Activated naive CD8-positive, alpha-beta T cell treated with anti-CD3 and anti-CD28 coated beads, Interleukin-2, amount 10 ng/mL, durations not matched to agents 7 days and 5 days (primary cell): ENCODE measurements at places on chromosomes 7 and 10.

GRCh38 chr10:88253128-88253527 lies 330.0 kb downstream of the RNLS start:
- DNase-seq = no peak

DNA sequence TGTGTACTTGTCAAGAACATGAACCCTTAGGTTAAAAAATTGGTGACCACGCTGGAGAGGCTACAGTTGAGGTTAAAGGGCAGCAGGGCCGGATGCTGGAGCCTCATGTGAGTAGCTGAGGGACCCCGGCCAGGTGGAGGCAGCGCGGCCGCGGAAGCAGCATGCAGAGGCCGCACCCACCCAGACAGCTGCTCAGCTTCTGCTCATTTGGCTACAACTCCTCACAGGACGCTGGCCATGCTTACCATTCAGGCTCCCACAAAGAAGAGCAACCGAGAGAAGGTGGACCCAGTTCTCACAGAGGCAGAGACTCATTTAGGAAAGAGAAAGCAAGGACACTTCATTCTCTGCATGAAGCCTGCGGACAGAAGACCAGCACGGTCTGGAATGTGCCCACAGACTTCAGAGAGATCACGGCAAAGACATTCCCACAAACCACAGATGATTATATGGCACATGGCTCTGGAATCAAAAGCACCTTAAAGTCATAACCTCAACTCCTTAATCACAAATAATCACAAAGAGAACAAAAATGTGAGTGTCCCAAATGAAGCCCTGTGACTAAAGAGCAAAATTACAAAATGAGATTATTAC lies 94.4 kb downstream of the VOPP1 start:
- DNase-seq = no peak

DNA sequence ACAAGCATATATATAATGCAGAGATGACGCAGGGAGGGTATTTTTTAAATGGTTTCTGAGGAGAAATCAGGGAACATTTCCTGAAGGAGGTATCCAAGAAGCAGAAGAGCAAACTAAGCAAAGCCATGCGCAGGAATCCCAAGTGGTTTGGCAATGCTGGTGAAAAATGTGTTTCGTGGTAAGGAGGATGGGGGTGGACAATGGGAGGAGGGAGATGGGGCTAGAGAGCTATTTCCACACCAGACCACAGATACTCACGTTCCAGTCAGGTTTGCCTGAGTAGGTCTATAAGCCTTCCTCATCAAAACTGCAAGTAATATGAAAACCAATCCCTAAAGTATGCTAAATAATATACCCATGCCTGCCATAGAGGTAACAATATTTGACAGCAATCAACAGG lies 223.7 kb upstream of the MKLN1 start:
- no peak for DNase-seq

- DNase-seq = peak; percentile 66
These were observed 10.6 kb downstream of the LRIT2 start for GRCh38 chr10:84214612-84215235.

DNA sequence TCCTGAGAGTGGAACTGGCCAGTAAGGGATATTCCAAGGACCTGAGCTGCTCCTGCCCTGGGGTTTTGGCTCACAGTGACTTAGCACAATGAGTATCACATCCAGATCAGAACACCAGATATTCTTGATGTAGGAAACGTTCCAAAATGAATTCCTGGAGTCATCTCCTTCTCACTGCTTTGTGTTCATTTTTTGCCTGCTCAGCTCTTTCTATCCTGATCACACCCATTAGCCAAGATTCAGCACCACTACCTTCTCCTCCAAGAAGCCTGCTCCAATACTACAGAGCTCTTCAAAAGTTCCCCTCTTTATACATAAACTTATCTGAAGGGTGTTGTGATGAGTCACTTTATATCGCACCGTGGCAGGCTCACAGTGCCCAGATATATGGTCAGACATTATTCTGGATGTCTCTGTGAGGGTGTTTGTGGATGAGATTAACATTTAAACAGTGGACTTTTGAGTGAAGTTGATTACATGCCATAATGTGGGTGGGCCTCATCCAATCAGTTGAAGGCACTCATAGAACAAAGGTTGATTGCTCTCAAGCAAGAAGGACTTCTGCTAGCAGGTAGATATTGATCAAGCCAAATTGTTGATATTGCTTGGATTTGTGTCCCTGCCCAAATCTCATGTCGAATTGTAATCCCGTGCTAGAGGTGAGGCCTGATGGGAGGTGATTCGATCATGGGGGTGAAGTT lies 1155.2 kb upstream of the AUTS2 start:
- DNase-seq = no peak

DNA sequence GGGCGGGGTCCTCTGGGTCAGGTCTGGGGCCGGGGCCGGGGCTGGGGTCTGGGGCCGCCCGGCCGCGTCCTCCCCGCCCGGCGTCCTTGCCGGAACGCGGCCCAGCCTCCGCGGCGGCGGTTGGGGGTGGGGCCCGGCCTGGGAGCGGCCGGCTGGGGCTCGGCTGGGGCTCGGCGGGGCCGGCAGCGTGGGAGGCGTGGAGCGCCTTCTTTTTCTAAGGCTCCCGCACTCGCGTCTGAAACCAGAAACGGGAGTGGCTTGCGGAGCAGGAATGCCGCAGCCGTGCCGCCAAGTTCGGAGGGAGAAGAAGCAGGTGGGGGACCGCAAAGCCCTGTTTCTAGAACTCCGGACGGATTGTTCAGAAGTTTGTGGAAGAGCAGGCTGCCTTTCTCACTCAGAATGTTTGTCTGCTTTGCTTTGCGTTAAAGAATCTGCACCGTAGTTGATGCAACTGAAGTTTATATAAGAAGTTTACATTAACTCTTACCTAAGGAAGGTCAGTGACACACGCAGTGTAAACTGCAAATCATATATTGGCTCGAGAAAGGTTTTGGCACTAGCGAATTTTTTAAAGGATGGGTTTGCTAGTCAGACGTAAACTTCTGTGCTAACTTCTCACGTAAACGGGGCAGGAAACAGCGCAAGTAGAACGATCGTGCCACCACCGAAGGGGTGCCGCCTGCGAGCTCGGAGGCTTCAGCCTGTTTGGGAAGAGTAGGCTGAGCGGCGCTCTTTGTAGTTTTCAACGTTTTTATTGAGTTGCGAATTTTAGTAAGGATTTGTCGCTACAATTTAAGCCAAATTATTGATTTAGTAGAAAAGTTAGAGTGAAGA lies 729 bp downstream of the DNAJB6 start:
- DNase-seq = peak; percentile 84

GRCh38 chr7:77200542-77200941 lies 923 bp upstream of the FGL2 start:
- DNase-seq = no peak

DNA sequence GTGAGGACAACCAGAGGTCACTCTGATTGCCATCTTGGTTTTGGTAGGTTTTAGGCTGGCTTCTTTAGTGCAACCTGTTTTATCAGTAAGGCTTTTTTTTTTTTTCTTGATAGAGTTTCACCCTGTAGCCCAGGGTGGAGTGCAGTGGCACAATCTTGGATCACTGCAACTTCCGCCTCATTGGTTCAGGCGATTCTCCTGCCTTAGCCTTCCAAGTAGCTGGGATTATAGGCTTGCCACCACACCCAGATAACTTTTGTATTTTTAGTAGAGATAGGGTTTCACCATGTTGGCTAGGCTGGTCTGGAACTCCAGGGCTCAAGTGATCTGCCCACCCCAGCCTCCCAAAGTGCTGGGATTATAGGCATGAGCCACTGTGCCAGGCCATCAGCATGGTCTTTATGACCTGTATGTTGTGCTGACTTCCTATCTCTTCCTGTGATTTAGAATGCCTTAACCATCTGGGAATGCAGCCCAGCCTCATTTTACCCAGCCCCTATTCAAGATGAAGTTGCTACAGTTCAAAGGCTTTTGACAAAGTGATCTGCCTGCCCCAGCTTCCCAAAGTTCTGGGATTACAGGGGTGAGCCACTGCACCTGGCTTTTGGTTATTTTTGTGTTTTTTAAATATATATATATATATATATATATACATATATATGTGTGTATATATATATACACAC lies 7.0 kb upstream of the ZNF425 start:
- no peak for DNase-seq

- DNase-seq = no peak
These were observed 61.8 kb downstream of the IKZF1 start for GRCh38 chr7:50366311-50366710.

DNA sequence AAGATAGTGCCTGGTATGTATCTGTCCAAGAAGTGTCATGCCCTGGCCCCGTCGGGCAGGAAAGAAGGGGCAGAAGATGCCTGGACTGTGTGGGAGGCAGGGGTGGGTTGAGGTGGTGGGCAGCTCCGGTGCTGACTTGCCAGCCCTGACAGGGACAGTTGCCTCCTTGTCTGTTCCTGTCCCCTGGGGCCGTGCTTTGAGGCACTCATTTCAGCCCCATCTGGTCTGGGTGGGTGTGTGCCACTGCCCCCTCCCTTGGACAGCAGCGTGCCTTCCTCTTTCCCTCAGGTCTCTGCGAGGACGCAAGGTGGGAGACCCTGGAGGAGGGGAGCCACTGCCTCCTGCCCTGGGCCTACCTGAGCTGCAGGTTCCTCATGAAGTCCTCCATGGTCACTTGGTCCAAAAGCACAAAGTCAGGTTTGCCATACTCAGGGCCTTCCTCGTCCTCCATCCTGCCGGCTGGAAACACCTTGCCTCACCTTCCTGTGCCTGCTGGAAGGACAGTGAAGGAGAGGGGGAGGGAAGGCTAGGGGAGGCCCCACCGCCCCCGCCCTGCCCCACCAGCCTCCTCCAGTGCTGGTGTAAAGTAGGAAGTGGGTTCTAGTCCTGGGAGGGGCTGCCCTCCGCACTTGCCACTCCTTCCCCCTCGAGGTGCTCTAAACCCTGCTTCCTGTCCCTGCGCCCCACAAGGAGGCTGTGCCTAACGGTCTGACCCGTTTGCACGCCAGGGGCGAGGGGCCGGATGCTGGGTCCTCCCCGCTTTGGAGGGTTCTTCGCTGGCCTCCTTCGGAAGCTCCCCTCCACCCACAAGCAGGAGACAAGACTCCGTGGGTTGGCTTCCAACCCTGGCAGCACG lies at the start of gene MYO1G:
MYO1G (minus strand) TSS at position 505 of the 856 bp plus-strand sequence; CDS start at position 451, 54 bp downstream.
- peak; percentile 87 for DNase-seq

GRCh38 chr10:69901022-69901421 lies 99.3 kb downstream of the COL13A1 start:
- no peak for DNase-seq

- no peak for DNase-seq
These were observed 21.3 kb upstream of the TMEM236 start for GRCh38 chr10:17730667-17731066.
